LHCN-M2 (cell line): ENCODE measurements at places on chromosomes 13 and 19. TPM values are rescaled to one million over a fixed set of nuclear protein-coding genes. Genes with fewer than 3 reads are reported as not detected.
A peak's percentile ranks its signal among the peaks of the same experiment; 100 is the strongest.

The DPP9 gene
- total RNA-seq: 107 and 109 TPM in 2 replicates

GRCh38 chr19:4258181-4258580 lies 11.3 kb downstream of the YJU2 start:
- no peak for DNase-seq

The HCST gene
- not detected in 2 replicates for total RNA-seq

DNA sequence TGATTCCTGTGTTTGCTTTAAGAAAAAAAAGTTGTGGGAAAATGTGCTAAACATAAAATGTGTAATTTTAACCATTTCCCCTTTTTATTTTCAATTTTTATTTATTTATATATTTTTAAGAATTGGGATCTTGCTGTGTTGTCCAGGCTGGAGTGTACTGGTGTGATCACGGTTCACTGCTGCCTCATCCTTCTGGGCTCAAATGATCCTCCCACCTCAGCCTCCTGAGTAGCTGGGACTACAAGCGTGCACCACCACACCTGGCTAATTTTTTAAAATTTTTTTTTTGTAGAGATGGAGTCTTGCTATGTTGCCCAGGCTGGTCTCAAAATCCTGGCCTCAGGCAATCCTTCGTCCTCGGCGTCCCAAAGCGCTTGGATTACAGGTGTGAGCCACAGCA lies 19.0 kb downstream of the CACNG6 start:
- no peak for DNase-seq

The ZNF154 gene
- 0.96 and 1.1 TPM in 2 replicates for total RNA-seq

The TUBA3C gene
- total RNA-seq: not detected in 2 replicates

The NLRP4 gene
- total RNA-seq: not detected in 2 replicates

The FGF22 gene
- total RNA-seq: not detected in 2 replicates

DNA sequence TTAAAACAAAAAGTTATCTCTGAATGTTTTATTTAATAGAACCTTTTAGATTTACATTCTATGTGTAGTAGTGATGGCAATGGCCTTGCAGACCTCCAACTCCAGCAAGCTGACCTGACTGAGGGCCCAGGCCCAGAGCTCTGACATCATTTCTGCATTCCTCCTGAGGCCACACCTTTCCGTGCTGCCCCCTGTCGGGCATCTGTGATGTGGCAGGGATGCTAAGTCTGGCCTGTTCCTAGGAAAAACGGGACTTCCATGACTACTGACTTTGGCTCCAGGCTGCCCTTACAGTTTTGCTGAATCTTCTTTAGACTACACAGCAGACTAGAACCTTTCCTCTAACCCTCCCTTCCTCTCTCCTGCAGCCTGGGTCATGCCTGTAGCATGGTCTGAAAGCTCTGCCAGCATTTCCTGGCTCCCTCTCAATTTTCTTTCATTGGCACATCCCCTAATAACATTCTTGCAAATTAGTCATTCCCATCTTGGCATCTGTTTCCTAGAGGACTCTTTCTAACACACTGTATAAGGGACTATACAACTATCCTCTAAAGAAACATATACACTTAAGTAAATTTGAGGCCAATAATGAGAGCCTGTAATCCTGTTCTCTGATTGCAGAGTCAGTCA lies 249.1 kb downstream of the GPC5 start:
- DNase-seq: no peak

- peak; percentile 63 for DNase-seq
Observed at GRCh38 chr19:15091918-15092753, 10.1 kb downstream of the OR1I1 start.

DNA sequence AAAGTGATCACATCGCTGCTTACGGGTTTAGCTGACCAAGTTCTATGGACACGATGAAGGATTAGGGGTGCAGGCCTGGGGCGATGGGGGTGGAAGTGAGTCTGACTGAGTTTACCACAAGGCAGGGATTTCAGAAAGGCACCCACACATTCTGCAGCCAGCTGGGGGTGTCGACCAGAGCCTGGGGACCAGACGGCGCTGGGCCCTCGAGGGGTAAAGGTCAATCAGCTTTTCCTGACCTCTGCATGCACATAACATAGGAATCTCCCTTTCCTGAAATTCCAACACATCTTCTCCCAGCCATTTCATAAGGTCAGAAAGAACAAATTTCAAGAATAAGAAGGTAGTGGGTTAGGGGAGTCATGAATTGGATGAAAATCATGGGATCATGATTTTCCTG lies 92.0 kb downstream of the ZNF536 start:
- no peak for DNase-seq

DNA sequence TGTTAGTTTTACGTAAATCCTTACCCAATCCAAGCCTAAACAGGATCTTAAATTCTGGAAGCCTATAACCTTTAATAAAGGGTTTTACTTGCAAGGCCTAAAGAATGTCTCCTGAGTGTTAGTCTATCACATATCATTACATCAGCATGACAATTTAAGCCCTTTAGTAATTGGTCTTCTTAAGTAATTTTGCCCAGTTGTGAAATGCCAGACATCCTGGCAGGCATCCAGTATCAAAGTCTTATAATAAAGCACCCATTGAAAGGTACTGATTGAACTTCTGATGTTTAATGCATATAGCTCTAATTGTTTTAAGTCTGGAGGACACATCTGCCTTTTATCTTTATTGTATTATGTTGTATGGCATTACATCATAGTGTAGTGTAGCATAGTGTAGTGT lies 1078.9 kb downstream of the SLITRK1 start:
- peak; percentile 9 for DNase-seq

DNA sequence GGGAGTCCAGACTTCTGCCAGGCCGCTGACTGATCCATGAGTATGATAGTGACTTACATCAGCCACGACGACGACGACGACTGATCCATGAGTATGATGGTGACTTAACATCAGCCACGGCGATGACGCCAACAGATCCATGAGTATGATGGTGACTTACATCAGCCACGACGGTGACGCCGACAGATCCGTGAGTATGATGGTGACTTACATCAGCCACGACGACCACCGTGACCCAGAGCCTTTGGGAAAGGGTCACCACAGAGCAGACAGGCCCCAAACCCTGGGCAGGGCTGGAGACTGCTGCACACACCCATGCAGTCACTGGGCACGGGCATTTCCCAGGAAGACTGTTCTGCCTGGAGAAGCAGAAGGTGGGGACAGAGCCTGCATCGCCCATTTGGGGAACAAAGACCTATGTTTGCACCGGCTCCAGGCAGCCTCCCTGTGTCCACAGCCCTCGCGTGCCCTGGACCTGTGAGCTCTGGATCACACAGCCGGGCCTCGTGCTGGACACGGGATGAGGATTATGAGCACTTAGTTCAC lies 130.9 kb upstream of the SPACA7 start:
- DNase-seq: no peak

- no peak for DNase-seq
Observed at GRCh38 chr13:42786715-42787114, 5.3 kb downstream of the FAM216B start.

The TEX26 gene
- total RNA-seq: not detected in 2 replicates

DNA sequence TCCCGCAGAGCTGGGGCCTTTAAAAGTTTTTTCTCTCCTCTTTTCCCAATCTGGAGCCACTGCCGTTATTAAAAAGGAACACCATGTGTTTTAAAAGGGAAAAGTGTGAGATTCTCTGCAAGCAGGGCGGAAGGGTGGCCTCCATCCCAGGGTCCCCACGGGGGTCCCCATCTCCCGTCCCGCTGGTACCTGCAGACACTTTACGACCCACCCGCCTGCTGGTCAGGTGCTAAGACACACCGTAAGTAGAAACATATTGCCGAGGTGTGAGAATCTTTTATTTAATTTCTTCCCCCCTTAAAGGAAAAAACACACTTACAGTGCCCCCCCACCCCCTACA lies 1.8 kb downstream of the CRLF1 start:
- no peak for DNase-seq

- DNase-seq: peak; percentile 79
Observed at GRCh38 chr13:95924389-95924994, 128.7 kb downstream of the UGGT2 start.

- no peak for DNase-seq
Observed at GRCh38 chr13:80166352-80166751, 174.6 kb downstream of the SPRY2 start.

The FOXO1 gene
- total RNA-seq: 4.6 and 6.2 TPM in 2 replicates

DNA sequence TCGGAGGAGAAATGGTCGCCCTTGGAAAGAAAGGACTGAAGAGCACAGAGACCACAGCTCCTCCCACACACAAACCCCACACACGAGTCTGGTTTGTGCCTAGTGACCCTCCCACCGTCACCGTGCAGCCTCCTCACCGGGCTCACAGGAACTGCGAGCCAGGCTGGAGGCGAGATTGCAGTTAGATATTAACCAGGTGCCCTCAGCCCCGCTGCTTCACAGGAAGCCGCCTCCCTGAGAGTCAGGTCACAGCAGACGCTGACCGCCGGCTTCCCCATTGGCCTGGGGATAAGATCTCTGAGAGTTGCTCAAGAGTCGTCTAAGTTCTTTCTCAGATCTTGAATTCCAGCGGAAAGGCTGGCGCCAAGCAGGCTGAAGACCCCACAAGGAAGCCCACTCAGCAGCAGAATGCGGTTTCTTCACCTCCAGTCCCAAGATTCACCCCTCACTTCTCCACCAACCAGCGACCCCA lies 870 bp downstream of the ZNF44 start:
- peak; percentile 67 for DNase-seq

DNA sequence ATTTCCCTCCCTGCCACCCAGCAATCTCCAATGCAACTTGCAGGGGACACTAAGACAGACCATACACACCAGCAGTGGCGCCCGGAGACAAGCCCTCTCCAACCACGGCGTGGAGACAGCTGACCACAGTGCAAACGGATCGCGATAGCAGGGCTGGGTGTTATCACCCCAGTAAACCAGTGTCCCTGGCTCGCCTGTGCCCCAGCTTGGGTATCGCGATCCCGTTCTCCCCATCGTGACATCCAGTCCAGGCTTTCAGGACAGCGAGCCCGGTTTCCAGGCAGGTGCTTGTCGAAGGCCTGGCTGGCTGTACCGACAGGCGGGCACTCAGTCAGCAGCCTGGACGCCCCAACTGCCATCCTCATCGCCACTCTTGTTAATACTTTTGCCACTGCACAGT lies 20.7 kb upstream of the NANOS2 start:
- DNase-seq: no peak

DNA sequence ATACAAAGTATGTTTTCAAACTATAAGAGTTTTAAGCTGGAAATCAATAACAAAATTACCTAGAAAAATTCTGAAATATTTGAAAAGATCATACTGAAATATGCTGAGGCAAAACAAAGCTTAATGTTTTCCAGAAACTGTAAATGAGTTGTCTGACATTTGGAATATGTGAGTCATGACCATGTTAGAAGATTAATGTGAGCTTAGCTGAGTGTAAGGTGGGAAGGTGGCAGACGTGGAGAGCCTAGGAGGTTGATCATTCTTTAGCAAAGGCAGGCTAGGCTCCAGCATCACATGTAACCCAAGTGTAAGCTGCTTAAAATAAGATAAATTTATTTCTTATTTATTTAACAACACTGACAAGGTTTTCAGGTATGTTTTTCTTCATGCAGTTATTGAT lies 2086.1 kb upstream of the PCDH20 start:
- no peak for DNase-seq

The YJEFN3 gene
- total RNA-seq: 0.69 and 0.90 TPM in 2 replicates

DNA sequence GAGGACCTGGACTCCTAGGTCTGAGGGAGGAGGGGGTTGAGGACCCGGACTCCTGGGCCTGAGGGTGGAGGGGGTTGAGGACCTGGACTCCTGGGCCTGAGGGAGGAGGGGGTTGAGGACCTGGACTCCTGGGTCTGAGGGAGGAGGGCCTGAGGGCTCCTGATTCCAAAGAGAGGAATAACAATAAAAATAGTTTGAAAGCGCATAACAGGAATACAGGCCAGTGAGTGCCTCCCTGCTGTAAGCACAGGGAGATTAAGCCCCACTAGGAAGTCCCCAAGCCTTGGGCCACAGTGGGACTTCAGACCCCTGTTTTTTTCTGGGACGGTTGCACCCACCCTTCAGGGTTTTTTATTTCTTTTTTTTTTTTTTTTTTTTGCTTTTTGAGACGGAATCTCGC lies 1.2 kb upstream of the SBK2 start:
- DNase-seq: no peak

- DNase-seq: peak; percentile 72
Observed at GRCh38 chr19:2424686-2425621, 2.4 kb downstream of the TIMM13 start.

DNA sequence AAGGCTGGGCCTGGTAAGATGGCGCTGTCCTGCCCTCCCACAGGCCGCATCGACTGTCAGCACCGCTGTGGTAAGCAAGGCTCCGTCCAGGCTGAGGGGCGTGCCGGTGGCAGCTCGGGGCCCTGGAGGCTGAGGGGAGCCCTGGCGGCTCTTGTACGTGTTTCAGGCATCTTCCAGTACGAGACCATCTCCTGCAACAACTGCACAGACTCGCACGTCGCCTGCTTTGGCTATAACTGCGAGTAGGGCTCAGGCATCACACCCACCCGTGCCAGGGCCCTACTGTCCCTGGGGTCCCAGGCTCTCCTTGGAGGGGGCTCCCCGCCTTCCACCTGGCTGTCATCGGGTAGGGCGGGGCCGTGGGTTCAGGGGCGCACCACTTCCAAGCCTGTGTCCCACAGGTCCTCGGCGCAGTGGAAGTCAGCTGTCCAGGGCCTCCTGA lies 1.2 kb downstream of the IZUMO4 start:
- DNase-seq: no peak

DNA sequence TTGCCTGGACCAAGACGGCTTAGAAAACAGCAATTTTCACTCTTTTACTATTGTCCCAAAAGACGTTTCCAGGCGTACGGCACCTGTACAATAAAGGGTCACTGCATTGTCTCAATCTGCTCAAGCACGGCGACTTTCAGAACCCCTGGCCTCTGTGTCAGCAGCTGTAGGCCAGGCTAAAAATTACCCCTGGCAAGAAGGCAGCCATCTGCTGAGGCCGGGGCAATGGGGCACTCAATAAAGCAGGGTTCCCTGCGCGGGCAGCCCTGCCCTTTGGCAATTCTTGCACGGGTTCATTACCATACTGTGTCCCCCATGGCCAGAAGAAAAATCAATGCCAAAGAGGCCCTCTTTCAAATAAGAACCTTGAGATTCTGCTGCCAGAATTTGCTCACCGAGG lies 52.1 kb downstream of the STK24 start:
- no peak for DNase-seq

DNA sequence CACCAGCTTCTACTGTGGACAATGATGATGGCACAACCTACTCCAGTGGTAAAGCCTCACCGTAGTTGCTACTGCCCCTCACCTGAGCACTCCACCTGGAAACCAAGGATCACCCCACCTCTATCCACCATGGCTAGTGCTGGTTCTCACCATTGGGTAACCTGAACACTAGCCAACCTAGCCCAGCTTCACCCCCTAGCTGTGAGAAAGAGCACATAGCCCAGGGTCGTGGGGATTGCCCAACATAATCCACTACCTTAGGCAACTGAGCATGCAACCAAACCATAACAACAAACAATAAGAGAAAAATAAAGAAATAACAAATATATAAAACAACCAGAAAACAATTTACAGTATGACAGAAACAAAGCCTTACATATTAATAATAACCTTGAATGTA lies 560.1 kb downstream of the DIAPH3 start:
- no peak for DNase-seq

The SIGLEC8 gene
- total RNA-seq: not detected in 2 replicates

The CNN1 gene
- 0.58 and 1.0 TPM in 2 replicates for total RNA-seq

The HSD17B14 gene
- not detected in 2 replicates for total RNA-seq

The ZNF729 gene
- not detected in 2 replicates for total RNA-seq
